ENCODE measurements at places on chromosomes 12 and 14.
A peak's percentile ranks its signal among the peaks of the same experiment; 100 is the strongest.

- no peak for DNase-seq
Observed at GRCh38 chr14:72443991-72444441, 449.9 kb downstream of the DPF3 start.

DNA sequence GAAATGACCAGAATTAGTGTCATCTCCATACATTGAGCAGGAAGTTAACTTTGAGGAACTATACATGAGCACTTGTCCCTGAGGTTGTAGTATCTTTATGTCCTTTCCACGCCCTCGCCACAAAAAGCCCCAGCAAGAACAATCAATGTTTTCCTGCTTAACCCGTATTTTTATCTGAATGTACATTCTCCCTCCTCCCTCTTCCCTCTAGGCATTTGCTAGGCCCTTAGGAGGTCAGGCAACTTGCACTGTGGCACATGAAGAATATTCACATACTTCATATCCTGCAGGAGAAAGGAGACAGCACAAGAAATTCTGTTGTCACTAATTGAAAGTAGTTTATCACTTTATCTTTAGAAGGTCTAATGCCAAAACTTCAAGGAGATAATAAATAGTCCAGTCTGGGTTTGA lies 18.1 kb upstream of the DUSP6 start:
- DNase-seq, result no peak

GRCh38 chr12:13167226-13167625 lies 29.3 kb upstream of the EMP1 start:
- no peak for DNase-seq

- DNase-seq, result no peak
Observed at GRCh38 chr12:88338486-88338885, 196.4 kb downstream of the TMTC3 start.

- DNase-seq, result no peak
Observed at GRCh38 chr12:5260591-5261086, 171.3 kb upstream of the NTF3 start.

- DNase-seq, result no peak
Observed at GRCh38 chr12:46531059-46531785, 158.6 kb upstream of the SLC38A2 start.

- DNase-seq, result no peak
Observed at GRCh38 chr14:69666112-69666511, 54.7 kb downstream of the SUSD6 start.

DNA sequence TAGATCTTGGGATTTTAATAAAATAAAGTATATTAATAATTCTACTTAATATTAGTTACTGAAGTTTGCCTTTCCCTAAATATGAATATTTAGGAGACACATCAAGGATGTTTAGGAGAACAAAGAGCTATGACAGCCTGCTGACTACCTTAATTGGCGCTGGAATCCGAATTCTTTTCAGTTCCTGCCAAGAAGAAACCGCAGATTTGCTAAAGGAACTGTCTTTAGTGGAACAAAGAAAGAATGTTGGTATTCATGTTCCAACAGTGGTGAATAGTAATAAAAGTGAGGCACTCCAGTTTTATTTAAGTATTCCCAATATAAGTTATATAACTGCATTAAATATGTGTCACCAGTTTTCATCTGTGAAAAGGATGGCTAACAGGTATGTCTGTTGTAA lies 54.5 kb downstream of the MIS18BP1 start:
- DNase-seq, result no peak

DNA sequence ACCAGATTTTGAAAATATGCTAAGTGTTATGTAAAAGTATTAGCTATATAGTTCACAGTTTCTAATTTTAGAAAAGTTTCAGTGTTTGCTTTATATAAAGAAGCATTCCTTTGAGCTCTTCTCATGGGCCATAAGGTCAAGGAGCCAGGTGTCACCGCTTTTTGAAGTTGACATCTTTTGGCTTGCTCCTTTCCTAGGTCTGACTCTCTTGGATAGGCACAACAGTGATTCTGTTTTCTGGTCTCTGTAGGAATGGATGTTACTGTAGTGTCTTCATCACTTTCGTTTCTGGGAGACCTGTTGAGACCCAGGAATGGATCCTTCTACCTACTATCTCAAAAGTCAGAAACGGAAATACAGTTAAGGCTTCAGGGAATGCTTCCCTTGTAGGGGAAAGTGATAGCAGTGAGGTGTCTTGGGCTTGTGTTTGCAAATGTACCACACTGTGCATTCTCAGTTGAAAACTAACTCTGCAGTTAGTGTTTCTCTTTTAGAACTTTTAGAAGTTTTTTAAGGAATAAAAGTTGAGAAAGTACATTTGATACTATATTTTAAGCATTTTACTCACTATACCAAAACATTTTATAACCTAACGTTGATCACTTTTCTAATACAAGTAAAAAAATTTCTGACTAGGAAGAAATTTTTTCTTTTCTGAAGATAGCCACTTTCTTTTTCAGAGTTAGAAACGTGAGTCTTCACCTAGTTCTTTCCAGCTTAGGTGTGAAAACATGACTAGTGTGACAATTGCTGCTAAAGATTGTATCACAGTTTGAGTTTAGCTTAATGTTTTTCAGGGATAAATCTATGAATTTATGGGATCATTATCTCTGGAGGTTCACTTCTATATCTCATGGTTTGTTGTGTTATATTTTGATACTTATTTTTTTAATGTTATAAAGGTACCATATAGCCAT lies 20.8 kb downstream of the VRK1 start:
- DNase-seq, result no peak

- DNase-seq, result no peak
Observed at GRCh38 chr12:79678306-79678705, 12.5 kb downstream of the PAWR start.

GRCh38 chr14:54300881-54301280 lies 95.9 kb upstream of the CDKN3 start:
- no peak for DNase-seq

DNA sequence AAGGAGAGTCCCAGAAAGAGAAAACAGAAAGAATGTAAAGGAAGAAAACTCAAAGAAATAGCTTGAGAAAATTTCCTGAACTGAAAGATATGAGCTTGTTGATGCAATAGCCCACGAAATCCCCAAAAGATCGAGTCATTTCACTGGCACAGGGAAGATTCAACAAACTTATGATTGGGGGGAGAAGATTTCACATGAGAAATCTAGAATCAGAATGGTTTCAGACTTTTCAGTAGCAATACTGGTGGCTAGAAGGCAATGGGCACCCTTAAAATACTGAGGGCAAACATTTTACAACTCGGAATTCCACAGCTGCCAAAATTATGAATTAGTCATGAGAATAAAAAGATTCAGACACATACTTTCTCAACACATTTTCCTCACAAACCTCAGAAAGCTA lies 8.9 kb upstream of the KRT7 start:
- DNase-seq, result no peak

DNA sequence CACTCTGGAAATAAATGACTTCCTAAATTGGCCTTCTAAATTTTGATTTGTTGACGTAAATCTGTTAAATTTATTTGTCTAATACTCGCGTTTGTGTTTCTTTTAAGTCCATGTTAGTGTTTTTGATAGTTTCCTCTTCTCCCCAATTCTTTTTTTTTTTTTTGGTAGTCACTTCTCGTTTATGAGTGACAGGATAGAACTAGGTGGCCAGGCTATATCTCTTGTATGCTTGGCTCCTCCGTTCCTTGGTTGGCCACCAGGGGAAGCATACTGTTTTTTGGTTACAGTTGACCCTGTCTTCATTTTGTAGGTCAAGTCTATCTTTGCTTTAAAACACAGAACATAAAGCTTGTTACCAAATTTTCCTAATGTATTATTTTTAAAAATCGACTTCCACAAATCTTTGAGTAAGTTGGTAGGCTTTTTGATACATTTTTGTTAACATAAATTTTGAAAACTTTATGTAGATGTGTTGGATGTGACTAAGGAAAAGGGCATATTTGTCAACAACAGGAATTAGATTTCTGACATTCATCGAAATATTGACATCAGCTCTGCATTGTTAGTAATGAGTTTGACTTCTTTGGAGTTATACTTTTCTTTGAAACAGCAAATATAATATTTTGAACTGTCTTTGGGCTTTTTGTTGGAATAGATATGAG lies 2.2 kb downstream of the RCOR1 start:
- DNase-seq, result no peak

DNA sequence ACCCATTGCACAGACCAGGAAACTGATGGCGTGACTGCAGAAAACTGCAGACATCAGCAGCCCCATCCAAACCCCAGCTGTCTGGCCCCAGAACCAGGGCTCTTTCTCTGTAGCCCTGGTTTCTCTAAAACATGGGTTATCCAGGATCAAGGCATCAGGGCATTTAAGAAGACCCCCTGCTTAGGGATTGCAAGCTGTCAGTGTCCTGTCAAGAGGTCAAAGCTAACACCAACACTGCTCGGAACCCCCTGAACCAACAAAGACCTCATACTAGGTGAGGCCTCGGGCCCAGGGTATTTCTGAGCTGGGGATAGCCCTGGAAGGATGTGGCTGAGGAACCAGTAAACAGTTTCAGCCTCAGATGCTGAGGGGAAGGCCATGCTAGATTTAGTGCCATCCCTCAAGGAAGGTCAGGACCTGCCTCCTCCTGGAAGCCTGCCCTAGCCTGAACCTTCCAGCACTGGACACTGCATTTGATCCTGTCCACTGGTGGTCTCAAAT lies 39.2 kb downstream of the BCL11B start:
- DNase-seq, result no peak

DNA sequence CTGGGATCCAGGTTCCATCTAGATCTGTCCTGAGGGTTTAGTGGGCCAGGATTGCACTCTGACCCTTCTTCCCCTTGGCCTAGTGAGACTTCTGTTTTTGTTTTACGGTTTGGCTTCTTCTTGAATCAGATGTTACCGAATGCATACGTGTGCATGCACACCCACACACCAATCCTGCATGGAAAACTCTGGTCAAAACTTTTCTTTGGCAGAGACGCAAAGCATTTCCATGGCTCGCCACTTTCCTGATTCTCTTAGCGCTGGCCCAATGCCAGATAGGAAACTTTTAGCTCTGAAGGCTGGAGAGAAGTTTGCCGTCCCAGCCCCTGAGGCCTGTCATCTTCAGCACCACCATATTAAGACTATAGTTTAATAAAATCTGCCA lies 67.4 kb upstream of the ACTN1 start:
- DNase-seq, result no peak

DNA sequence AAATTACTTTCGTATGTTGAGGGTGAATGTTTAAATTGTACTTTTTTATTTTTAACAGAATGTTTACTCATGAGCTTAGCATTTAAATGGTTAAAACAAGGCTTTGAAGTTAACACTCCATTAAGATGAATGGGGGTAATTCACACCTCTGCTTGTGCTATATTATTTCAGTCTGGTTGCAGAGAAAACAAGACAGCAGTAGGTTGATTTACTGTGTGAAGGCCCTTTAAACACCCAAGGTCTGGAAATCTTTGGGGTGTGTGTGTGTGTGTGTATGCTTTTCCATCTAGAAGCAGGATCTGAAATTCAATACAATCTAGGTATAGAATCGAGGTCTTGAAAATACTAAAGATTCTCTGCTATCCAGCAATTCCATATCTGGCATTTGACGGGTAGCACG lies 83.8 kb downstream of the SLC38A6 start:
- DNase-seq, result no peak

DNA sequence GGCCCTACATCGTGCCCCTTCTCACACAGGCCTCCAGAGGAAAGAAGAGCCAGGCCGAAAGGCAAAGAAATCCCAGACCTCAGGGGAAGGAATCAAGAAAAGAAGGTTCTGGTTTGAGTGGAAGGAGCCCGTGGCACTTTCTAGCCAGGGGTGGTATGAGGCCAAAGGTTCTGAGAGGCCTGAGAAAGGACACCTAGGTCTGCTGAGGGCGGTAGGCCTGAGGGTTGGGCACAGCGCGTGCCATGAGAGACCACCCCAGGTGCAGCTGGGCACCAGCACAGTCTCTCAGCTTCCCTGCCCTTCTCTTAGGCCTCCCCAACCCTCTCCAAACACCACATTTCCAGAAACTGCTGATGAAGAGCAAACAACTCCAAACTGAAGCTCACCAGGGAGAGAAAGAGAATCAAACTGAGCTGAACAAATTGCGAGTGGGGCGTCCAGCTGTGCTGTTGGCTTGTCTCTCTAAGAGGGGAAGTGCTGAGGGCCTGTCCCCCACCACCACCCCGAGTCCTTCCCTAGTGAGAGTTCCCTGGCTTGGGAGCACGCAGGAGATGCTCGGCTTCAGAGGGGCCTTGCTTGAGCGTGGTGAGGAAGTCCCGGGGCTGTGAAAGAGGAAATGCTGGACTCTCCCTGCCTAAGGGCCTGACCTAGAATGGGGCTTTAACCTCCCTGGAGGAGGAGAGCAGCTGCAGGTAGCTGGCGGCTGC lies 184.8 kb downstream of the ZFP36L1 start:
- peak; percentile 74 for DNase-seq

GRCh38 chr14:36751106-36751505 lies 89.4 kb downstream of the PAX9 start:
- peak; percentile 61 for DNase-seq

DNA sequence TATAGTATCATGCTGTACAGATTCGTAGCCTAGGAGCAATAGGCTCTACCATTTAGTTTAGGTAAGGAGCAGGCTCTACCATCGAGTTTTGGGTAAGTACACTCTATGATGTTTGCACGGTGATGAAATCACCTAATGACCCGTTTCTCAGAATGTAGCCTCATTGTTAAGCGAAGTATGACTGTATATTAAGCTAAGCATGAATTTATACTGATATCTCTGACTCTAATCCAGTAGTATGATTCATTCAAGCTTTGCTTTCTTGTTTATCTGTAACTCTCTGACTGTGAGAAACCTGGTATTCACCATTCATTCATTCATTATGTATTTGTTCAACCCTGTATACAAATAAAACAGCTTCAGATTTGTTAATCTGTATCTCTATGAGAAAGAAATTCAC lies 283.9 kb upstream of the PRICKLE1 start:
- no peak for DNase-seq

DNA sequence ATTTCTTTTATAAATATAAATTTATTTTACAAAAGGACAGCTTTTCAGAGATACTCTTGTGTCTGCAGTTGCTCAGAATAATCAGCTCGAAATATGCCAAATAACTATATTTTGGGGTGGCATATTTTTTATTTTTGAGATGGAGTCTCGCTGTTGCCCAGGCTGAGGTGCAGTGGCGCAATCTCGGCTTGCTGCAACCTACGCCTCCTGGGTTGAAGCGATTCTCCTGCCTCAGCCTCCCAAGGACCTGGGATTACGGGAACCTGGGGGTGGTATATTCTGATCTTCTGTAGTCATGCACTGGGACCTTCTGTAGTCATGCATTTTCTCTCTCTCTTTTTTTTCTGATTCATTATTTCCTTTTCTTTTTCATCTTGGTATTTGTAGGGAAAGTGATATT lies 135.0 kb upstream of the AMIGO2 start:
- no peak for DNase-seq

GRCh38 chr12:98743362-98743953 lies 98.4 kb downstream of the APAF1 start:
- DNase-seq, result no peak

- DNase-seq, result no peak
Observed at GRCh38 chr12:77060883-77061240, 4.5 kb downstream of the E2F7 start.

DNA sequence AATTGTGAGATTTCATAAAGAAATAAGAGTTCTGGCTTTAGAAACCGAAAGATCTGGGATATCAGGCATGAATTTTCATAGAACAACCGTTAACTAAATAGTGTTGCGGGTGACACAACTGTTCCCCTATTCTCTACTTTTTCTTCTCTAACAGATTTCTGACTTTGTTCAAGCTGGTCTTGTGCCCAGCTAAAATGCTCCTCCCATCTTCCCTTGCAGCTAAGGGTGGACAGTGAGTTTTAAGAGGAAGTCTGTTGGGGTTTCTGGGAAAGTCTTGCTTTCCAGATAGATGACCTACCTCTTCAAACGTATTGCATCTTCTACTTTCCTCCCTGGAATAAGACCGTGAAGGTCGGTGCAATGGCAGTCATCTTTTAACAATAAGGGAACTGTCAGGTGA lies 18.7 kb downstream of the CCDC63 start:
- DNase-seq, result no peak
